ENCODE measurements at places on chromosomes 11 and 22. TPM values are rescaled to one million over a fixed set of nuclear protein-coding genes. Genes with fewer than 3 reads are reported as not detected.

Gene DYNC2H1
- total RNA-seq: 6.1 TPM

Gene OR51L1
- total RNA-seq: not detected

GRCh38 chr11:65850217-65851082, 7.5 kb downstream of the CFL1 start:
- DNase-seq: peak; percentile 4

Gene PCSK7
- 14.1 TPM for total RNA-seq

DNA sequence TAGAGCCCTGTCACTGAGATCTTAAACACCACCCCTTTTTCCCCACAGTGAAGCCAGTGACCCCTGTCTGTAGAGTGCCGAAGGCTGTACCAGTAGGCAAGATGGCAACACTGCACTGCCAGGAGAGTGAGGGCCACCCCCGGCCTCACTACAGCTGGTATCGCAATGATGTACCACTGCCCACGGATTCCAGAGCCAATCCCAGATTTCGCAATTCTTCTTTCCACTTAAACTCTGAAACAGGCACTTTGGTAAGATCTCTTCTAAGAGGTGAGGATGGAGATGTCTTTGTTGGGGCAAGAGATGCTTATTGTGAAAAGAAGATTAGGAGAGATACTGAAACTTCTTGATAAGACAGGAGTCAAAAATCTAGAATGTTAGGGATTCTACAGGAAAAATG, 75.9 kb downstream of the JAM3 start:
- no peak for DNase-seq

DNA sequence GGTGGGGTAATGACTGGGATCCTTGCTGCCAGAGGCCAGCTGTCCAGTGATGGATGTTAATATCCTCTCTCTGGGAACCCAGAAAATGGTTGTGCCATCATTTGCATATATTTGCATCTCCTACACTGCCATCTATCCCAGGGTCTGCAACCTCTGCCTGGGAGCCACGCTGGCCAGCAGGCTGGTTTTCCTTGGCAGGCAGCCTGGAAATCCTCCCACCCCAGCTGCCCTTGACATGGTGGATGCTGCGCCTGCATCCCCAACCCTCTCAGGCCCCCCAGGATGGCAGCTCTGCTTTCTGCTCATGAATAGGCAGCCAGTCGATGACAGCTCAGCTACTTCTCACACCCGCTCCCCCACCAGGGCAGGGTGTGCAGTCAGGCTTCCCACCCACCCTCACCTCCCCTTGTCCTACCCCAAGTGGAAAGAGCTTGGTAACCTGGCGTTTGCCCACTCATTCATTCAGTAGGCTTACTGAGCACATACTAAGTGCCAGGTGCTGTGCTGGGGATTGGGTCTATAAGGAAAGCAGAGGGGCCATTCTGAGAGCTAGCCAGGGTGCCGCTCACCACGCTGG, 202.5 kb downstream of the TRIM29 start:
- no peak for DNase-seq

- DNase-seq: no peak
These were observed 1.5 kb downstream of the RANGAP1 start for GRCh38 chr22:41284465-41284864.

DNA sequence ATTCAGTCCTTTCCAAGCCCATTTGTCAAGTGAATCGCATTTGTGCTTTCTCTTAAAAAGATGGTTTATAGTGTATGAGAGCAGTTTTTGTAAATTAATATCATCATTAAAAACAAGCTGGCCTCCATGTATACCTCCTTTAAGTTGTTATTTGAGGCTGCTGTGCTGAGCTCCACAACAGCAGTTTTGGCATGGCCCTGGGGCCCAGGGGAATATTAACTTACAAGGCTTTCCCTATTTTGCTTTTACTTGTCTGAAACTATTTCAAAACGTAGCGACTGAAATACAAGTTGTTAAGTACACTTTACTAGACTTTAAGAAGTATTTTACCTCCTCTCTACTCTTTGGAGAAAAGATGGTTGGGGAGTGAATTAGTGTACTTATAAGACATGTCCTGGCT, 4.9 kb upstream of the BARX2 start:
- no peak for DNase-seq

Gene CYB561A3
- 41.8 TPM for total RNA-seq

- no peak for DNase-seq
These were observed 44.5 kb downstream of the SOX6 start for GRCh38 chr11:16311831-16312230.

DNA sequence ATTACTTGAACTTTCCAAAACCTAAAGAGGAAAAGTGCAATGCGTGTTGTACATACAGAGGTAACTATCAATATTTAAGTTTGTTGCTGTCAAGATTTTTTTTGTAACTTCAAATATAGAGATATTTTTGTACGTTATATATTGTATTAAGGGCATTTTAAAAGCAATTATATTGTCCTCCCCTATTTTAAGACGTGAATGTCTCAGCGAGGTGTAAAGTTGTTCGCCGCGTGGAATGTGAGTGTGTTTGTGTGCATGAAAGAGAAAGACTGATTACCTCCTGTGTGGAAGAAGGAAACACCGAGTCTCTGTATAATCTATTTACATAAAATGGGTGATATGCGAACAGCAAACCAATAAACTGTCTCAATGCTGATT, 2.1 kb downstream of the ADM start:
- DNase-seq: peak; percentile 70

DNA sequence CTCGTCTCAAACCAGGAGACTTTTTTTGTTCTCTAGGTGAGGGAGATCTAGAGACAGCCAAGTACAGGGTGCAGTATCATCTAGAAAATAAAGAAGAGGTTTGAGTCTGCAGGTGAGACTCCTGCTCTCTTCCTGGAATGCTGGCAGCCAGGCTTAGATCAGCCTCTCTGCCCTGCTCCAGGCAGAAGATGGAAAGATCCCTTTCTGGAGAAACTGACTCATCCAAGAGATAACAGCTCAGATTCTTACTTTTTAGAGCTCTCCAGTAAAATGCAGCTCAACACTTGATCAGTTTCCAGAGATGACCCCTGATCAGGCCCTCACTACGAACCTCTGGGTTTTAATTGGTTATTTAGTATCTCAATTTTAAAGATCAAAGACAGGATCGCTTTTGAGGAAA, 44.6 kb upstream of the EHF start:
- DNase-seq: no peak

GRCh38 chr11:105111145-105111944, 28.2 kb downstream of the CARD18 start:
- no peak for DNase-seq

GRCh38 chr11:71483692-71484091, 30.7 kb downstream of the NADSYN1 start:
- no peak for DNase-seq

Gene PKDREJ
- total RNA-seq: not detected

Gene ESAM
- total RNA-seq: not detected

Gene ACTN3
- not detected for total RNA-seq

Gene CBLIF
- total RNA-seq: not detected

DNA sequence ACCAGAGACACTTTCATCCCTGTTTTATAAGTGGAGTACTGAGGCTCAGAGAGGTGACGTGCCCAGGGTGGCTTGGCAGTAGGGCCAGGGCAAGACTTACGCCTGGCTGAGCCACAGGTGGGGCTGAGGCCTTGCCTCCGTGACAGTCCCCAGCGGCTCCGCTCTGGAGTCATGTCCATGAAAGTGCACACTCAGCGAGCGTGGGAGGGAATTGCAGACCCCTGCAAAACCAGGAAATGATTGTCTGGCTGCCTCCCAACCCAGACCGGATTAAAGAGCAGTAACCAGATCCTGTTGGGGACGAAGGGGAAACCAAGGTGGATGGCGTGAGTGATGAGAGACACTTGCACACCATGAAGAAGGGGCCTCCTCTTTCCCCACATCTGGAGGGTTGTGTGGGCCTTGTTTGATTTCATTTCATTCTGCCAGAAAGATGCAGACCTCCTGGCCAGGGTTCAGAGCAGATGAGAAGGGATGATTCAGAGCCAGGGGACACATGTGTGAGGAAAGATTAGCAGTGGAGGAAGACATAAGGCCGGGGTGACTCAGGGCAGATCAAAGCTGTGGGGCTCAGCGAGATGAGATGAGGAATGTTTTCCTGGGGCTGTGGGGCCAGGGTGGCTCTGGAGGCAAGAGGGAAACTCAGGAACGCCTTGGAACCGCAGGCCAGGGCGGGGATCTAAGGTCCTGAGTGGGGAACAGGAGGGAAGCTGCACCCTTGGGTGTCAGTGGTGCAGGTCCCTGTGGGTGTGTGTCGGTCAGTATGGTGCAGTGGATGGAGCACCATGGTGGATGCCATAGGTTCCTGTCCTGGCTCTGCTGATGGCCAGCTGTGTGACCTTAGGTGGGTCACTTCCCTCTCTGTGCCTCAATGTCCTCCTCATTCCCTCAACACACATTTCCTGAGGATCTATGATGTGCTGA, 29.9 kb upstream of the LRRC32 start:
- peak; percentile 24 for DNase-seq

Gene FGF3
- not detected for total RNA-seq

Measured in H4 (cell line).